ENCODE measurements at places on chromosomes 2 and 18. TPM values are rescaled to one million over a fixed set of nuclear protein-coding genes. Genes with fewer than 3 reads are reported as not detected.

- no peak for DNase-seq
These were observed 141.6 kb downstream of the TWIST2 start for GRCh38 chr2:238989484-238989883.

DNA sequence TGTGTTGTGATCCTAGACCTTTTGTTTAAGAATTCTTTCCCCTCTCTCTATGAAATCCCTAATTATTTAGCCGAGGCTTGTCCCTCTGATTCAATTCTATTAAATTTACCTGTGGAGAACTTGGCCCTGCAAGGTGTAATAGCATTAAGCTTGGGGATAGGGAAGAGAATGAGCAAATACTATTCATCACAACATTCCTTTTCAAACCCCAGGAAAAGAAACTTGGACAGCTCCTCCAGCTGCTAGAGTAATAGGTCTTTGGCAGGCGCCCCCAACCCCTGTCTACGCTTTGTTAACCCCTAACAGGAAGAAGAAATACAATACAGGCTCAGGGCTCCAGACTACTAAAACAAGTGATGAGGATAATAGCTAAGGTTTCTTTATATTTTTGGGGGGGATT is 957.0 kb downstream of the CPS1 start:
- DNase-seq, result no peak

- DNase-seq, result no peak
These were observed 59.2 kb upstream of the FHL2 start for GRCh38 chr2:105458076-105458475.

The FLACC1 gene
- total RNA-seq, result 1.5 TPM

GRCh38 chr18:63980896-63981460 is 11.1 kb downstream of the SERPINB8 start:
- DNase-seq, result no peak

DNA sequence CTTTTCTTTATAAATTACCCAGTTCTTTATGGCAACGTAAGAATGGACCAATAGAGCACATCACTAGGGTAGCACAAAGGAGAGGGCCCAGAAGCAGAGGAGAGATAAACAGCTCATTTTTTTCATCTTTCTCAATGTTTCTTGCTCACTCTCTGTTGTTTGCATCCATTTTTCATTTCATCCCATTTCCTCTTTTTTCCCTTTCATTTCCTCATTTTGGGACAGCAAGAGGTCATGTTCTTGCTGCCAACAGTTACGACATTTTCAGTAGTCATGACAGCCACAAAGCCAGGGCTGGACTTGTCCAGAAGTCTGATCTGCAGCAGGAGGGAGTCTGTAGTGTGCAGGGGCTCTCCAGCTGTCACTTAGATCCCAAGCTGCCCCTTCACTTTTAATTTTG is 52.7 kb upstream of the CYP1B1 start:
- no peak for DNase-seq

DNA sequence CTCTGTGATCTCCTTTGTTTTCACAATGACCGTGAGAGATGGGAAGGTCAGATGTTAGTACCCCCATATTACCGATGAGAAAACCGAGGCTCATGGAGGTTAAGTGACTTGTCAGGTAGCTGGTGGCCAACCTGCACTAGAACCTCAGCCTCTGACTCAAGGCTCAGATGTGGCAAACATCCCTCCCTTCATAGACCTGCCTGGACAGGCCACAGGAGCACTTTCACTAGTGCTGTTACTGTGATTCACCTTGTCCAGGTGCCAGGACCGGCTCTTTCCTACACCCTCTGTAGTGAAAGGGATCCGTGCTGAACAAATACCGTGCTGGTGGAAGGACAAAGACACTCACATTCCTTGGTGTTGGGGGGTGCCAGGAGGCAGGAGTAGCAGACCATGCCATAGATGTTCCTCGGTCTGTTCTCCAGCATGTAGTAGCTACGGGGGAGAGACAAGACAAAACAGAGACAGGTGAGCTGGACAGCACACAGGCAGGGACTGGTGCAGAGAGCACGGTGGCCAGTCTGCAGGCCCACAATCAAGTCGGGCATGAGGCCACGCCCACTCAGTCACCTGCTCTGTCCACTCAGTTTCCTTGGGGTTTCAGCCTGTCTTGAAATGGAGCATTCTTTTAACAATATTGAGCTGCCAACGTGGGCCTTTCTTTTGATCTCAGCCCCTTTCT is 65.9 kb downstream of the EDAR start:
- DNase-seq, result no peak

GRCh38 chr2:13558368-13558767 is 841.6 kb downstream of the TRIB2 start:
- DNase-seq, result no peak

DNA sequence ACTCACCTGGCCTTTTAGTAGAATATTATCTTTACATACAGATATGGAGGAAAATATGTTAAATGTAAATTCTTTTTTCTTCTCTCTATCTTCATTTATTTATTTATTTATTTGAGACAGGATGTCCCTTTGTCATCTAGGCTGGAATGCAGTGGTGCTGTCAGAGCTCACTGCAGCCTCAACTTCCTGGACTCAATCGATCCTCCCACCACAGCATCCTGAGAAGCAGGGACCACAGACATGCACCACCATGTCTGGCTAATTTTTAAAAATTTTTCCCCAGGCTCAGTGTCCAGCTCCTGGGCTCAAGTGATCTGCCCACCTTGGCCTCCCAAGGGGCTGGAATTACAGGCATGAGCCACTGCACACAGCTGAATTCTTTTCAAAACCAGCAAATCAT is 20.3 kb downstream of the KYNU start:
- DNase-seq, result no peak

The MIB1 gene
- total RNA-seq, result 66.2 TPM

DNA sequence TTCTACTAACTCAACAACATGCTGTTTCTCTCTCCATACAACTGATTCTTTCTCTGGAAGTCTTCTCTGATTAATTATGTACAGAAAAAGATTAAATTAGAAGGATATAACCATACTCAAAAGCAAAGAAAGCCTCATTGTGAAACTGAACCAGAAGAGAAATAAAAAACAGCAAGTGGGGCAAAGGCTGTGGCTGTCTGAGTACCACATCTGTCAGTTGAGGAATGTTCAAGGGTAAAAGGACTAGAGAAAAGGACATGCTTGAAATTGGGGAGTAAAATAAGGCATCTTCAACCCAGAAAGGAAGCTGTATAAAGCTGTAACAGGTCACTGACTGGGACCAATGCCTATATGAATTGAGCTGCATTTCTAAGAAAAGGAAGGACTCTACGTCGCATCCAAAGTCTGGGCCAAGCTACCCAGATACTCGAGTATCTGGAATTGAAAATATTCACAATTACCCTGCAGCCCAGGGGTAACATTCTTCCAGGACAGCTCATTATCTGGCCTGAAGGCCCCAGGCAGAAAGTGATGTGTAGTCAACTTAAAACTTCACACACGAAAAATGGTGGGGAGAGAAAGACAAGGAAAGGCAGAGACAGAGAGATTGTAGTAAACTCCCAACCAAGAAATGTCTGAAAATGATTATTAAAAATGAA is 356.0 kb upstream of the GALNT5 start:
- no peak for DNase-seq

DNA sequence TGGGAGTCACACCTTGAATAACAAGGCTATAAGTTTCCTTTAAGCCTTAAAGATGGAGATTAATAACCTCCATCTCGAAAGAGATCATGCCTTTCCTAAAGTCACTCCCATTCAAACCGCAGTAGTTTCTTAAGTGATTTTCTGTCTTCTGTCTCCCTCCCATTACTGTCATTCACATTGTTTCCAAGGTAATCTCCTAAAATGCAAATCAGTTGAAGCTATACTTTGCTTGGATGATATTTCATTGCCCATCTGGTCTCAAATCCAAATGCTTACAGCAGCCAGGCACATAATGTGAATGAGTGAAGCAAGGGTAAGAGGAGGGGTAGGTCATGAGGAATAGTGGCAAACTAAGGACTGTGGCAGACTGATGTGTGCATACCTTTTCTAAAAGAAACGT is 116.4 kb downstream of the CCDC141 start:
- DNase-seq, result no peak

DNA sequence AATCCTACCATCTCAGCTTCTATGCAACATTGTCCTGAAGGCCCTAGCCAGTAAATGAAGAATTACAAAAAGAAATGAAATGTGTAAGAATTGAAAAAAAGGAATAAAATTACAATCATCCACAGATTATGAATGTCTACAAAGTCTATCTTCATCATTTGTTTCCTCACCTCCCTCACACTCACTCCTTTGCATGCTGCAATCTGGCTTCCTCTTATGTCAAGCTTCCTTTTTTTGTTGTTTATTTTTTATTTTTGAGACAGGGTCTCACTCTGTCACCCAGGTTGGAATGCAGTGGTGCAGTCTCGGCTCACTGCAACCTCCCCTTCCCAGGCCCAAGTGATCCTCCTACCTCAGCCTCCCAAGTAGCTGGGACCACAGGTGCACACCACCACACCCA is 129.0 kb downstream of the CABYR start:
- no peak for DNase-seq

All from uterus (tissue), 4 donors.